Fibroblast of gingiva (primary cell): ENCODE measurements at places on chromosomes 3 and 15.

GRCh38 chr3:79767194-79767904 is 449 bp downstream of the ROBO1 start:
- DNase-seq: no peak

DNA sequence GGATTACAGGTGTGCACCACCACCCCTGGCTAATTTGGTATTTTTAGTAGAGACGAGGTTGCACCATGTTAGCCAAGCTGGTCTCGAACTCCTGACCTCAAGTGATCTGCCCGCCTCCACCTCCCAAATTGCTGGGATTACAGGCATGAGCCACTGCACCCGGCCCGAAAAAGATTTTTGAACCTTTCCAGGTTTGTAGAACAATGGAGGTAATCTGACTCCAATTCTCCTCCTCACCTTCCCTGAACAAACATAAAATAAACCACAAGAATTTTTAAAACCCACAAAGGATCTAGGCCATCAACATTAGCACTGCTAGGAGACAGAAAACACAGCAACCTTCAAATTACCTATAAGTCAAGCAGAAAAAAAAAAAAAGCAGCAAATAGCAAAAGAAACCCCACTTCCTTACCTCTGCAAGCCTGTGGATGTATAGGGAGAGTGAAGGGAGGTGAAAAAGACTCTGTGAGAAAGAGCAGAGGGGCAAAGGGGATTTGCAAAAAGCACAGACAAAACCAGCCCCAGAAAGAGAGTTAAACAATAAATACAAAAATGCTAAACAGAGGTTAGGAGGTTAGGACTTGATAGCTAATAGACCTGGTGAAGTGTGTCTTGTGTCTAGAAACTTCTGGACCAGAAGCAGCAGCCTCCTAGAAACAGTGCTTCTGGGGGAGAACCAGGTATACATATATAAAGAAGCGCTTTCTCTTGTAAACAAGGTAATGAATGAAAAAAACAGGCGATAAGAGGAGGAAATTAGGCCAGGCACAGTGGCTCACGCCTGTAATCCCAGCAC is 32.1 kb downstream of the TFDP2 start:
- no peak for DNase-seq

GRCh38 chr3:185152410-185153170 is at the start of gene C3orf70:
C3orf70 (minus strand) TSS chr3:185153060; CDS start chr3:185152823, 237 bp downstream.
- DNase-seq: peak; percentile 55

DNA sequence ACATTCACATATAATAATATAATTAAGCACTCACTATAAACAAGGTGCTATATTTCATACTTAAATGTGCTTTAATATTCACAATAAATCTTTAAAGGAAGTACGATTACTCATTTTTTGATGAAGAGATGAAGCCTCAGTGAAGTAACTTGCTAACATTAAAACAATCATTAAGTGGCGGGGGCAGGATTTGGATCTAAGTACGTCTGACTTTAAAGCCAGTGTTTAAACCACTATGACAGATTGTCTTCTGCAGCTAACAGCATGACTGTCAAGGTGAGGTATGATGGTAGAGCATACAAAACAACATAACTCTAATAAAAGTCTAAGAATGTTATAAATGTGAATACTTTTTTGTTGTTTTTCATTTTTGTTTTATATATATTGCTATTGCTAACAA is 862.1 kb downstream of the ROBO1 start:
- DNase-seq: no peak

DNA sequence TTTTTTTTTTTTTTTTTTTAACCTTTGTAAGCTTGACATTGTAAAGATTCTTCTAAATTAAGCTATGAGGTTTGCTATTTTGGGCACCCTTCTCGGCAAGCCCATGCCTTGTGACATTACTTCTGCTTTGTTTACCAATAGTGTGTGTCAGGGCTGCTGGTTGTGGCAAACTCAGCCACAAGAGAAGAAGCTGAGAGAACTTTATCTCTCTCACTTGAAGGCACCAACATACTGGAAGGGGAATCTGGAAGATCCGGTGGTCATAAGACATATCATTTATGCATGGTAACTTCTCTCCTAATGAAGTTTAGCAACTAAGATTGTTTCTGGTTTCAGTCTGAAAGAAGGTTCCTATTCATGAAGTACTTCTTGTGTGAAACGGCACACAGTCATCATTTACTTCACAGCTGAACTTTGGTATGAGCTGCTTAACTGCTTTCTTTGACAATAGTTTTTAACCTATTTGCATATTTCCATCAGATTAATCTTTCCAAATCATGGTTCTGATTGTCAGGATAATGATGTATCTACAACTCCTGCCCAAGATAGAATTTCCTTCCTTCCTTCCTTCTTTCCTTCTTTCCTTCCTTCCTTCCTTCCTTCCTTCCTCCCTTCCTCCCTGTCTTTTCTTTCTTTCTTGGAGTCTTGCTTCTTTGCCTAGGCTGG is 189.3 kb downstream of the NFKBIZ start:
- no peak for DNase-seq

DNA sequence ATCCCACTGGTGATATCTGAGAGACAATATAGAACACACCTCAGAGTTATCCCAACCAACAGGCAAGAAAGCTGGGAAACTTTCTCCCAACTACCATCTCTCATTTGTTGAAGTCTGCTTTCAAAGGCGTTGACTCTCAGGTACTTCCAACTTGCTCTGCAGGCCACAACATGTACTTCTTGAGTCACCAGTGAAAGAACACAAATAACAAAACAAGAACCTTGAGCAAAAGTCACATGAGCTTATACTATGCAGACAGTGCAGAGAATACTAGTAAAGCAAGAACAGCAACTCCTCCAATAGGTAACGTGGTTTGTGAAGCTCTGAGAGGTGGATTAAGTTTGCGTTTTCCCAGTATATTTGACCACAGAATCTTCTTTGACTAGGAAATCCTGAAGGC is 20.6 kb downstream of the SNTN start:
- no peak for DNase-seq

DNA sequence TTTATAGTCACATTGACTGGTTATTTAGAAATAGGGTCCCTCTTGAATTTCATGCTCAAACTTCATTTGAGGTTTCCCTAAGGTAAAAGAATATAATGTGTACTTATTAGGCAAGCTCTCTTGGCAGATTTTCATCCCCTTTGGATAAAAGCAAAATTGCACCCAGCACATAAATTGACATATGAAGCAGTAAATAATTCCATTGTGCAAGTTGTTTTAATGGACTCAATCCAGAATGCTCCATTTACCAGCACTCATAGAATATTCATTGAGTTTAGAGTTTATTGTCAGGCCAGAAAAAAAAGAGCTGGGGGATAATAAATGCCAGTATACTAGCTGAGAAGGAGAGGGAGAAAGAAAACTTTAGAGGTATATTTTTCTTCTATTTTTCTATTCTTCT is 136.8 kb downstream of the TPRG1 start:
- peak; percentile 63 for DNase-seq

GRCh38 chr15:72227720-72228119 is 3.3 kb downstream of the PKM start:
- peak; percentile 7 for DNase-seq

- DNase-seq: peak; percentile 42
Observed at GRCh38 chr3:160754371-160754854, 1.6 kb upstream of the PPM1L start.

GRCh38 chr15:73908822-73909122 is 17.5 kb upstream of the LOXL1 start:
- DNase-seq: no peak

DNA sequence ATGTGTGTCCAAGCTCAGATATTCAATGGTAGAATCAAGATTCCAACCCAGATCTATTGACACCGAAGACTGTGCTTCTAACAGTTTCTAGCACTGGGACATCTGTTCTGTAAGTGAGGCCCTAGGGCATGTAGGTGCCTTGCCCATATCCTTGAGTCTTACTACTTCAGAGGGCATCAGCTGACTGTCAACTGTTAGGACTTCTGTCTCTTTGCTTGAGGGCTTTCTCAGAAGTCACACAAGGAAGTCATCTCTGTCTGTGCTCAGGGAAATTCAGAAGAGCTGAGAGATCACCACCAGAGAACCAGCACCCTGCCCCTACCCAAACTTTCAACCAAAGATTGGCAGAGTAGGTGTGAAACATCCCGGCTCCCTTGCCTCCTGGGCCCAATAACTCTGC is 403.6 kb upstream of the PROK2 start:
- DNase-seq: no peak

DNA sequence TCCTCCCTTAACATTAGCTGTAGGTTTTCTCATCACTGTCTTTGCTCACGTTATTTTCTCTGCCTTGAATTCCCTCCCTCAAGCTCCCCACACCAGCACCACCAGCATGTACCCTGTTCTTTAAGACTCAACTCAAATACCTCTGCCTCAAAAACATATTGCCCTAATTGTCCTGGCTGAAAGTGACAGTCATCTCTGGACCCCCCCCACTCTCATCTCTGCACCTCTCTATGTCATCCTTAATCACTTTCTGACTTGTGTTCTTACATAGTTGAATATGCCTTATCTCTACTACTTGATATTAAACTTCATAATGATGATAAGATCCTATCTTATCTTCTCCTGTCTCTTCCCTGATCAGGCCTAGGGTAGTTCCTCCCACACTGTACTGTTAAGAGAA is 345.2 kb upstream of the TPRG1 start:
- no peak for DNase-seq

- no peak for DNase-seq
Observed at GRCh38 chr3:156582532-156583183, 27.7 kb upstream of the SSR3 start.

GRCh38 chr15:62035256-62035924 is 24.9 kb downstream of the VPS13C start:
- DNase-seq: peak; percentile 15

- no peak for DNase-seq
Observed at GRCh38 chr3:182786564-182787196, 6.6 kb upstream of the ATP11B start.

DNA sequence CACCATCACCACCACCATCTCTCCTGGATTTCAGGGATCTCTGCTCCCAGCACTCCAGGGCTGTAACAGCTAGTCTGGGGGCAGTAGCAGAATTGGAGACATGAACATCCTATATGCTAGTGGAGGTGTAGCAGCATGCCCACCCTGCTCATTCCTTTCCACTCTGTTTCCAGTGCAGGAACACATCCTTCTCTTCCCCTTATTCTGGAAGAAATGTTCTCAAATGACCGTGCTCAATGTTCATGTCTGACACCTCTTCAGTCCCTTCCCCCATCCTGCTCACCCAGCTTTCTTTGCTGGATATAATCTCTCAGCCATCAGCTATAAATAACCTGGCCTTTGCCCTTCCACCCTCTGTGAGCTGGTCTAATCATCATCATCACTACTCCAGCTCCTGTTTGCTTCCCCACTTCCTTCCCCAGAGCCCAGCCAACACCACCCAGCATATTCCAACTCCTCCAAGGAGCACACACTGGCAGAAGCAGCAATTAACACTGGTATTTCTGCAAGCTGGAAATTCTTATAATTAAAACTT is 31.1 kb downstream of the DCLK3 start:
- no peak for DNase-seq

- DNase-seq: peak; percentile 2
Observed at GRCh38 chr3:535566-536416, 339.2 kb downstream of the CHL1 start.

DNA sequence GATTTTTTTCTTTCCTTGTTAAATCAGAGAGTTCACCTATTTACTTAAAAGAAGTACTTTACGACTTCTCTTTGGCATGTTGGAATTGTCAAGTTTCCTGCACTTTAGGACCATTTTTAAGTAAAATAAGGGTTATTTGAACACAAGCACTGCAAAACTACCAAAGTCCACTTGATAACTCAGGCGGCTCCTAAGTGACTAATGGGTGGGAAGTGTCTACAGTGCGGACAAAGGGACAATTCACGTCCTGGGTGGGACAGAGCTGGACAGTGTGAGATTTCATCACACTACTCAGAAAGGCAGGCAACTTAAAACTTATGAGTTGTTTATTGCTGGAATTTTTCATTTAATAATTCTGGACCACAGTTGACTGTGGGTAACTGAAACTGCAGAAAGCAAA is 590.2 kb upstream of the UBE2E2 start:
- DNase-seq: no peak

- no peak for DNase-seq
Observed at GRCh38 chr15:80123034-80123433, 29.8 kb upstream of the FAH start.

GRCh38 chr3:87435926-87436620 is 159.7 kb upstream of the POU1F1 start:
- no peak for DNase-seq

- no peak for DNase-seq
Observed at GRCh38 chr3:124451630-124452317, 278.5 kb upstream of the UMPS start.

GRCh38 chr3:11447584-11448200 is 175.5 kb downstream of the ATG7 start:
- DNase-seq: no peak

- DNase-seq: peak; percentile 92
Observed at GRCh38 chr15:66841953-66842681, 140.1 kb downstream of the SMAD6 start.

DNA sequence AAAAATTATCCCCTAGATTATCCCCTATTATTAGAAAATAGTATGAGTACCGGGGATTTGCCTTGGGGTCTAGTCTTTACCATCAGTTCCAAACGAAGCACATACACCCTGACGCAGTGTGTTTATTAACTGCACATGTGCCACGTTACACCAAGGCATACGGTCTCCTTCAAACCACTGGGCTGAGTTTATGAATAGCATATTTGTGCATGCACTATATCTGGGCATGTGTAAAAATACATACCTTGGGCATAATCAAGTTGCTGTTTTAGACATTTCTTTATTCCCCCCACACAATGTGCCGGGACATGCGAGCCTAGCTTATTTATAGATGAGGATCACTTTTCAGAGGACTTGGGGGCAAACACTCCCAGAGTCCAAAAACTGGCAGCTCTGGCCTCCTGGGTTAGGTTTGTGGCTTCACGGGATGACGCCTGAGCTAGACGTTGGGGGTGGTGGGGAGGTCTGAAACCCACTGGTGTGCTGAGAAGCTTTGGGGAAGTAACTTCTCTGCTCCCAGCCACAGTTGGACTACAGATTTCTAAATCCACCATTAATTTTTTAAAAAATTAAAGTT is 16.2 kb downstream of the IGDCC4 start:
- no peak for DNase-seq

DNA sequence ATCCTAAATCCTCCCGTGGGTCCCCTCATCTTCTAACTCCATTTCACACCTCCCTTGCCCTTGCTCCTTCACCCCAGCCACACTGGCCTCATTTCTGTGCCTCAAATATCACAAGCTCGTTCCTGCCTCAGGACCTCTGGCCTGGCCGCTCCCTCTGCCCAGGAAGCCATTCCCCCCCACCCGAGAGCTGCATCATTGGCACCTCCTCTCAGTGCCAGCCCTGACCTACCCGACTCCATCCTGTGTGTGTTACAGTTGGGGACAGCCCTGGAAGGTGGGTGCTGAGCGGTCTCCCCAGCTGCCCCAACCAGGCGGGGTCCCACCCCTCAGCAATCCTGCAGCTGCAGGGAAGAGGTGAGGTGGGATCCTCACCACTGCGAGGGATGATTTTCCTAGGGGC is 14.5 kb downstream of the PLXND1 start:
- DNase-seq: no peak

- DNase-seq: no peak
Observed at GRCh38 chr3:183896610-183897009, 11.9 kb upstream of the PARL start.
